HuH-7 (cell line): ENCODE measurements at places on chromosomes 11 and 22.

DNA sequence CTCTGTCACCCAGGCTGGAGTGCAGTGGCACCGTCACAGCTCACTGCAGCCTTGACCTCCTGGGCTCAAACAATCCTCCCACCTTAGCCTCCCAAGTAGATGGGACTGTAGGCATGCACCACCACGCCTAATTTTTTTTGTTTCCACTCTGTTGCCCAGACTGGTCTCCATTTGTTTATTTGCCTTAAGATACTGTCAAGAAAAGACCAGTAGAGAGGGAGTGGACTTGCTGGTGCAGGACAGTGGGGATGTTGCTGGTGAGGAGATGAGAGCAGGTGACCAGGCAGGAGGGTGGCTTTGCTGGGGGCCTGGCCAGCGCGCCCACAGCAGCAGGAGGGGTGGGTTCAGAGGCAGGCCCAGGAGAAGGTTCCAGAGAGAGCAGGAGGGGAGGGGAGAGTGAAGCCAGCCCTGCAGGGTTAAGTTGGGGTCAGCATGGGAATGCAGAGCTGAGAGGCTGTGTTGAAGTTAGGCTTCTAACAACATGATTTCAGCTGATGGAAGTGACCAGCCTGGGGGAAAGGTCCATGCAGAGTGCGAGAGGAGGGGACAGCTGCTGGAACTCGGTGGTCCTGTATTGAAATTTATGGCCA lies 35.8 kb downstream of the NADSYN1 start:
- no peak for DNase-seq

DNA sequence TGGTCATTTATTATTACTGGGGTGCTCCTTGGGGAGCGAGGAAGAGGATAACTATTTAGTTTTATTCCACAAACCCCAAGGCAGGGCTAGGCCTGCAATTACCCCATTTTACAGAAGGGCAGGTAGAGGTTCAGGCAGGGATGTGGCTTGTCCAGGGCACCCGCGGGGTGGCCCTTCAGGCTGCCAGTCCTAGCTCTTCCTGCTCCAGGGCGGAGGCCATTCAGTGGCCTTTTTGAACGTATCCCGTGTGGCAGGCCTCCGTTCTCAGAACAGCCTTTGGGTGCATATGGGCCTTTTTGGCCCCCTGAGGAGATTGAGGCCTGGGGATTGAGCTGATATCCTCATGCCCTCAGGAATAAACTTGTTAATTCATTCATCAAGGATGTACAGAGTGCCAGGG lies 66.2 kb downstream of the MPPED1 start:
- no peak for DNase-seq

DNA sequence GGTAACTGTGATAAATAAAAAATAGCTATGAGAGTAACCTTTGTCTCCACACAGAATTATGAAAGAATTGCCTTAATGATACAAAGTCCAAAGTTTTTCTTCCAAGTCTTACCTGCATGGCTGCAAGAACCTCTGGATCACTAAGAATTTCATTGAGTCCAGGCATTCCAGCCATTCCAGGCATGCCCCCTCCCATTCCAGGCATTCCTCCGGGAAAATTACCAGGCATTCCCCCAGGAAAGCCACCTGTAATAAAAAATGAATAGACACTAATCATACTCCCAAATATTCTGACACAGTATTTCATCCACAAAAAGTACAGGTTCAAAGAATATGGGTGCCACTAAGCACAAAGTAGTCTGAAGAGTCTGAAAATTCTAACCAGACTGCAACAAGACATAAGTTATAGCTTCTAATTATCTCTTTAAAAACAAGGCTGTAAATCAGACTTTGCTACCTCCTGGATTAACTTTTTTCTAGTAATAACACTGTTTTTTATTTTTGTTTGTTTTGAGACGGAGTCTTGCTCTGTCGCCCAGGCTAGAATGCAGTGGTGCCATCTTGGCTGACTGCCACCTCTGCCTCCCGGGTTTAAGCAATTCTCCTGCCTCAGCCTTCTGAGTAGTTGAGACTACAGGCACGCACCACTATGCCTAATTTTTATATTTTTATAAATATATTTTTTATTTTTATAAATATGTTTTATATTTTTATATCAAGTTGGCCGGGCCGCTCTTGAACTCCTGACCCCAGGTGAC lies 8.0 kb upstream of the SLC25A17 start:
- no peak for DNase-seq

DNA sequence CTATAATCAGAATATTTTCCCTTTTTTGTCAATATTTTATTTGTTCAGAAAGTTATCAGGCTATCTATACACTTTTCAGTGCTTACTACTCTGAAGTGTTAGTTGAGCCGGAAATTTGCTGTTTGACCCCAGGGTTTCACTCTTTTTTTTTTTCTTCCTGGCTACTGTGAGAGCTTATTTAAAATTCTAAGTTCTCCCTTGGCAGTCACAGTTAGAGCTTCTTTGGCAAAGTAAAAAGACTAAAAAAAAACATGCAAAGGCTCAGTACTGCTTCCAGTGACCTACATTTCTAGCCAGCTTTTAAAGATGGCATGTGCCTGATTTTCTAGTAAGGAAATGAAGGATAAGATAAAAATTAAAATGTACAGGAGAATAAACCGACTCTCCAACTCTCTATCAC lies 48.4 kb downstream of the ELP4 start:
- no peak for DNase-seq

GRCh38 chr11:96168623-96169022 lies 174.4 kb downstream of the MAML2 start:
- no peak for DNase-seq

DNA sequence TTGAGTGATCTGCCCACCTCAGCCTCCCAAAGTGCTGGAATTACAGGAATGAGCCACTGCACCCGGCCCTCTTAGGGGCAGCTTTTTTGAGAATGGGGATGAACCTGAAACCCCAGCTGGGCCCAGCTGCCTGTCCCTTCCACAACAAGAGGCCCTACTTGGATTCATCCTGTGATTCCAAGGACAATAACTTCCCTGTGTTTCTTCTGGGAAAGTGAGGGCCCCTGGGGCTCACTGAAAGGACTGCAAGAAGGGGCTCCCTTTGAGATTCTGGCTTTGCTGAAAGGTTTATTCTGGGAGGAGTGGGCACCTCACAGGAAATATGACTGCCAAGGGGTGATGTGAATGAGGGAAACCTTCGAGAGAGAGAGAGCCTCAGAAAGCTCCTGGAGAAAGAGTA lies 12.3 kb upstream of the GNAZ start:
- DNase-seq = no peak

- DNase-seq = no peak
Observed at GRCh38 chr22:16963189-16963945, 44.7 kb downstream of the GAB4 start.

DNA sequence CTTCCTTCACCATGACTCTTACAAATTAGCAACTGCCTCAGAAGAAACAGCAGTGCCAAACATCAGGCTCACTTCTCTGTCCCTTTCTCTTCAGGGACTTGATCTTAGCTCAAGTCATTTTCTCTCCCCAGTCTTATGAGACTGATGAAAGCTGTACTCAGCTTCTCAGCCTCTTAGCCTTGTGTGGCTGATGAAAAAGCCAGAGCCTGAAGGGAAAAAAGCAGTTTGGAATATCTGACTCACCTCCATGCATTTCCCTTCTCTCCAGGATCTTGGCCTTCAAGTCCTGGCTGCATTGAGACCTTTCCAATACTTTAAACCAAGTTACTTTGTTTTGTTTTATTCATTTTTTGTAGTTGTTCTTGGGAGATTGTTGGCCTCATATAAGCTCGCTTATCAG lies 195.9 kb downstream of the SPON1 start:
- no peak for DNase-seq

DNA sequence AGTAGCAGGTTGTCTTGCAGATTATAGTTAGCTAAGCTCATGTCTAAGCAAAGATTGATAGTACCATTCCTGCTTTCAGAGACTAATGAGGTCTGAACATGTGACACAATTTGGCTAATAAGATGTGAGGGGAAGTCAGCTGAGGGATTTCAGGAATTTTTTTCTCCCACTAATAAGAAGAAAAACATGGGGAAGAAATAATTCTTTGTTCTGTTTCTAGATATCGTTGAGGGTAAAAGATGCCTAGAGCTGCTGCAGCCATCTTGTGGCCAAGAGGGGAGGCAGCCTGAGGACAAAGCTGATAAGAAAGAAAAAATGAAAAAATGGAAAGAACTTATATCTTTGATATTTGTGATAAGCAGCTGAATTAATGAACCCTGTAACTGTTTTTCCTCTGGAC lies 1334.4 kb downstream of the LRRC4C start:
- DNase-seq = no peak

DNA sequence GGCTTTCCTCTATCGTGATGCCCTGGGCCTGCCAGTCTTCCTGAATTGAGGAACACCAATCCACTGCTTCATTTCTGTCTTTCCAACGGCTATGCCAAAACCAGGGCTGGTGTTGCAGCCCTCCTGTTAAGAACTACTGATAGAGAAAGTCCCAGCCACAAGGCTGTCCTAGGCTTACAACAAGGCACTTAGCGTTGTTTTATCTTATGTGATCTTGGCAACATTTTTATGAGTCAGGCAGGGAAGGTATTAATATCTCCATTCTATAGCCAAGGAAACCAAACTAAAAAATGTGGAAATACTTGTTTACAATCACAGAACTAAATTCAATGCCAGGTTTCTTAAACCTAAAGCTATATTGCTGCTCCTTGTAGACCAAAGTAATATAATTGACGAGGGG lies 89.9 kb upstream of the AMOTL1 start:
- DNase-seq = no peak
